Pancreas (tissue), 10 donors: ENCODE measurements at places on chromosomes 1 and 21. TPM values are rescaled to one million over a fixed set of nuclear protein-coding genes. Genes with fewer than 3 reads are reported as not detected.

PLA2G5 gene
- 0.19 TPM for total RNA-seq

DNASE2B gene
- not detected for total RNA-seq

TCP10L gene
- not detected for total RNA-seq

UAP1 gene
- total RNA-seq = 42.0 TPM

LCE1B gene
- not detected for total RNA-seq

DNA sequence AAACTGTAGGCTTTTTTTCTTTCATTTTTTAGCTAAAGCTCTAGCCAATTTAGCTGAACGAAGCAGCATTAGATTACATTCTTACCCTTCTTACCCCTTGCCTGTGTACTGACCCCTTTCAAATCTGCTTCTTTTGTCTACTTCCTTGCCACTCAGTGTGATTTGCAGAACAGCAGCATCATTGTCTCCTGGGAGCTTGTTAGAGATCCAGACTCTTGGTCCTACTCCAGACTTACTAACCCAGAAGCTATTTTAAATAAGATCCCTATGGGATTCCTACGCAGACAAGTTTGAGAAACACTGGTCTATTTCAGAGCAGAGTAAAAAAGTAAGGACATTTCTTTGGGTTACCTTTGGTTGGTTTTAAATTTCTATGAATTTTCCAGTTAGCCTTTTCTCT is 13.8 kb downstream of the LRRC39 start:
- no peaks in the 10 kb centered on the region for H3K36me3 ChIP-seq
- H3K4me3 ChIP-seq = no peak overlapping the region
- no peak overlapping the region for H3K27ac ChIP-seq
- H3K4me1 ChIP-seq = no peaks in the 10 kb centered on the region

DNA sequence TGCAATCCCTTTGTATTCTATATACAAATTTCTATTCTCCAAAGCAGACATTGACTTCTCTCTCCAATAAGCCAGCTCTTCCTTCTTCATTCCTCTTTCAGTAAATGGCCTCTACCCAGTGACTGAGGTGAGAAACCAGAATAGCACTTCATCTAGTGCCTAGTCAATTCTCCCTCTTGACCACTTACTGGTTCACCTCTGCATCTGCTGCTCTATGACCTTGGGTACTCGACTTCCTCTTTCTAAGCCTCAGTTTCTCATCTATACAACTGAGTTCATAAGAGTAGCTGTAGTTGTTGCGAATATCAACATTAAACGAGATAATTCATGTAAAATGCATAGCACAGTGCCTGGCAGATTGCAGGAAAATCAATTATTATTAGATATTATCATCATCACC is 12.4 kb downstream of the LYST start:
- no peaks in the 10 kb centered on the region for H3K4me1 ChIP-seq
- H3K27me3 ChIP-seq = no peaks in the 10 kb centered on the region
- no peaks in the 10 kb centered on the region for H3K36me3 ChIP-seq
- H3K4me3 ChIP-seq = no peak overlapping the region
- DNase-seq = no peak
- no peak overlapping the region for H3K27ac ChIP-seq

- H3K4me1 ChIP-seq = no peaks in the 10 kb centered on the region
- DNase-seq = no peak
- no peaks in the 10 kb centered on the region for H3K27me3 ChIP-seq
- H3K36me3 ChIP-seq = no peaks in the 10 kb centered on the region
- H3K4me3 ChIP-seq = no peak overlapping the region
- no peak overlapping the region for H3K27ac ChIP-seq
Observed at GRCh38 chr1:162916821-162917613, 56.0 kb upstream of the CCDC190 start.

- peaks cover 26% of the 10 kb centered on the region for H3K4me1 ChIP-seq
- no peaks in the 10 kb centered on the region for H3K27me3 ChIP-seq
- H3K27ac ChIP-seq = no peak overlapping the region
- no peak for DNase-seq
- H3K4me3 ChIP-seq = no peak overlapping the region
Observed at GRCh38 chr1:94553323-94553730, 11.8 kb upstream of the F3 start.

DNA sequence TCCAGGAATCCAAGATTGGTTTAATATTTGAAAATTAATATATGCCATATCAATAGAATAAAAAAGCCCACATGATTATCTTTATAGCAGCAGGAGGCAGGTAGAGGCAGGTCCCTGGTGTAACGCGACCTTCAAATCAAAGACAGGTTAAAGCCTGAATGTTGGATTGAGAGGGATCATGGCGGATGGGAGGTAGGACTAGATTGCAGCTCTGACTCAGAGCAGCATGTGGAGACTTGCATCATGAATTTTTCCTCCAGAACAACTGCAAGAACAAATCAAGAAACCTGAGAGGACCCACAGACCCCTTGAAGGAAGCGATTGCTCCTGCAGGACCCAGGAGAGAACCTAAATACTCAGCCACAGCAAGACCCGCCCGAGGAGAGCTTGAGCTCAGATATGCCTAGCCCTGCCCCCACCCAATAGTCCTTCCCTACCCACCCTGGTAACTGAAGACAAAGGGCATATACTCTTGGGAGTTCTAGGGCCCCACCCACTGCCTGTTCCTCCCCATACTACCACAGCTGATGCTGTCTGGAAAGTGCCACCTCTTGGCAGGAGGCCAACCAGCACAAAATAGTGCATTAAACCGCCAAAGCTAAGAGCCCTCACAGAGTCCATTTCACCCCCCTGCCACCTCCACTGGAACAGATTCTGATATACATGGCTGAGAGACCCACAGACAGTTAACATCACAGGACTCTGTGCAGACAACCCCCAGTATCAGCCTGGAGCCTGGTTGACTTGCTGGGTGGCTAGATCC is 19.5 kb downstream of the S100B start:
- H3K4me3 ChIP-seq = no peak overlapping the region
- no peaks in the 10 kb centered on the region for H3K36me3 ChIP-seq
- H3K4me1 ChIP-seq = no peaks in the 10 kb centered on the region
- H3K27ac ChIP-seq = no peak overlapping the region
- H3K27me3 ChIP-seq = no peaks in the 10 kb centered on the region

KRTAP21-2 gene
- not detected for total RNA-seq

DNA sequence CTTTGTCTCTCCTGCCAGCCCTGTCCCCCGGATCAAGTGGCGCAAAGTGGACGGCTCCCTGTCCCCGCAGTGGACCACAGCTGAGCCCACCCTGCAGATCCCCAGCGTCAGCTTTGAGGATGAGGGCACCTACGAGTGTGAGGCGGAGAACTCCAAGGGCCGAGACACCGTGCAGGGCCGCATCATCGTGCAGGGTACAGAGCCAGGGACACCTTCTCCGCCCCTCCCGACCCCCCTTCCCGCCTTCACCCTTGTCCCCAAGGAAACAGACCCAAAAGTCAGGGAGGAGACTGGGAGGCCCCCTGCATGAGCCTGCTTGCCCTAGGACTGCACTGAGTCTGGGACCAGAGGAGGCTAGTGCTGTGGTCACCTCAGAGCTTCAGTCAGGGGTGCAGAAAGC is 18.2 kb downstream of the CNTN2 start:
- no peaks in the 10 kb centered on the region for H3K4me1 ChIP-seq
- no peaks in the 10 kb centered on the region for H3K27me3 ChIP-seq
- no peak overlapping the region for H3K4me3 ChIP-seq
- H3K27ac ChIP-seq = no peak overlapping the region

GRCh38 chr1:2322581-2323211 is 68.7 kb downstream of the MORN1 start:
- no peaks in the 10 kb centered on the region for H3K4me1 ChIP-seq
- no peaks in the 10 kb centered on the region for H3K27me3 ChIP-seq
- no peaks in the 10 kb centered on the region for H3K36me3 ChIP-seq
- DNase-seq = no peak

CCDC27 gene
- not detected for total RNA-seq

- no peaks in the 10 kb centered on the region for H3K27me3 ChIP-seq
- H3K4me1 ChIP-seq = no peaks in the 10 kb centered on the region
- H3K27ac ChIP-seq = no peak overlapping the region
- no peak for DNase-seq
- H3K4me3 ChIP-seq = no peak overlapping the region
- no peaks in the 10 kb centered on the region for H3K36me3 ChIP-seq
Observed at GRCh38 chr1:52159033-52159789, 17.3 kb downstream of the ZFYVE9 start.
